ENCODE measurements at places on chromosomes 13 and 19.

GRCh38 chr13:84413016-84413415 lies 530.7 kb upstream of the SLITRK1 start:
- no peak for DNase-seq

GRCh38 chr13:47025791-47026447 lies 129.1 kb upstream of the HTR2A start:
- DNase-seq = no peak

DNA sequence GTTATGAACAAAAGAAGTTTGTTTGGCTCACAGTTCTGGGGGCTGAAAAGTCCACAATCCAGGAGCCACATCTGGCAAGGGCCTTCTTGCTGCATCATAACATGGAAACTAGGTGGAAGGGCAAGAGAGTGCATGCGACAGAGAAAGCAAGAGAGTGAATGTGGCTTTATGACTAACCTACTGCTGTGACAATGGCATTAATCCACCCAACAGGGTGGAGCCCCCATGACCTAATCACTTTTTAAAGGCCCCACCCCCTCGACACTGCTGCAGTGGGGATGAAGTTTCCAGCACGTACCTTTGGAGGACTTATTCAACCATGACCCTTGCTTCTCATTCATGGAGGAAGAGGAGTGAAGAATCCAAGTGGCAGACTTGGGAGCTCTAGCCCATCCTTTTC lies 30.0 kb upstream of the RFXAP start:
- no peak for DNase-seq

DNA sequence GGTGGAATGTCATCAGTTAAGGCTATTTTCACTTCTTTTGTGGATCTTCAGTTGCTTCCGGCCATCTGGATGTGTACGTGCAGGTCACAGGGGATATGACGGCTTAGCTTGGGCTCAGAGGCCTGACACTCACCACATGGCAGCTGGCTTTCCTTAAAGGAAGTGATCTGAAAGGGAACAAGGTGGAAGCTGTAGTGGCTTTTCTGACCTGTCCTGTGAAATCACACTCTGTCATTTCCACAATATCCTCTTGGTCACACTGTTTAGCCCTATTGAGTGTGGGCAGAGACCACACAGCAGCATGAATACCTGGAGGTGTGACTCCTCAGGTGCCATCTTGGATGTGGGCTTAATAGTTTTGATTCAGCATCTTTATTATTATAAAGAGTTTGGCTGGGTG lies 4.5 kb upstream of the BAX start:
- no peak for DNase-seq

DNA sequence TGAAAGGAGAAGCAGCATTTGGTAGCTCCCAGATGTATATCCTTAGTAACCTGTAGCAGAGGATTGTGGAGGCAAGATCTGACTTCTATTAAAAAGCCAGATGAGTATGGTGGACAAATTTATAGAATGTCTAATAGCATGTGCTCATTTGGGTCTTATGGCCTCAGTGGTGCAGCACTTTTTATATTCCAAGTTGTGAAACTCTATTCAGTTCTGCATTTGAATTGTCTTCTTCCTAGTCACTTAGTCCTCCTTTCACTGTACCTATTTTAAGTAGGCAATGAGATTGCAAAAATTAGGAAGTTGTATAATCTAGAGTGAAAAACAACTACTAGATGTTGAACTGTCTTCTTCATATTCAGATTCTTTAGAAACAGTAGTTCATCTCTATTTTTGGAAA lies 412.5 kb upstream of the PCDH9 start:
- no peak for DNase-seq

DNA sequence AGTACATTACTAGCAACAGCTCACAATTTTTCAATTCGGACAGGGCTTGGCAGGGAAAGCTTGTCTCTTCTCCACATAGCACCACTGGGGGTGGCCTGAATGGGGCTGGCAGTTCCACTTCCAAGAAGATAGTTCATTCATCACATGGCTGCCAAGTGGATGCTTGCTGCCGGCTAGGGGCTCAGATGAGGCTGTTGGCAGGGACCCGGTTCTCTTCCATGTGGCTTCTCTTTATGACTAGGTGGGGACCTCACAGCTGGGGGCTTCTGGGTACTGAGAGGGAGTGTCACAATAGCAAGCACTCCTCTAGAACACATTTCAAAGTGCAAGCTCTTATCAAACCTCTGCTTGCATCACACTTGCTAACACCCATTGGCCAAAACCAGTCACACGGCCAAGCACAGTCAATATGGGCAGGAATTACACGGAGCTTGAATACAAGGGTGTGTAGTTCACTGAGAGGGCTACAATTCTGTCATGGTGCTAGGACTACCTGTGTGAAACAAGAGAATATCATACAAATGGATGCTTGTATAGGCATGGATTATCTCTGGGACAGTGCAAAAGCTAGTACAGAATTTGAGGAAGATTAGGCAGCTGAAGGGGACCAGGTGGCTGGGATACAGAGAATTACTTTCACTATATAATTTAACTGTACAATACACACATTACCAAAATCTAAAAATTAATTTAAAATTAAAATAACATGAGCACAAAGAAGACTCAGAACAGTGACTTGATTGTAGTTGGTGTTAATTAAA lies 32.3 kb downstream of the ATP7B start:
- DNase-seq = no peak

DNA sequence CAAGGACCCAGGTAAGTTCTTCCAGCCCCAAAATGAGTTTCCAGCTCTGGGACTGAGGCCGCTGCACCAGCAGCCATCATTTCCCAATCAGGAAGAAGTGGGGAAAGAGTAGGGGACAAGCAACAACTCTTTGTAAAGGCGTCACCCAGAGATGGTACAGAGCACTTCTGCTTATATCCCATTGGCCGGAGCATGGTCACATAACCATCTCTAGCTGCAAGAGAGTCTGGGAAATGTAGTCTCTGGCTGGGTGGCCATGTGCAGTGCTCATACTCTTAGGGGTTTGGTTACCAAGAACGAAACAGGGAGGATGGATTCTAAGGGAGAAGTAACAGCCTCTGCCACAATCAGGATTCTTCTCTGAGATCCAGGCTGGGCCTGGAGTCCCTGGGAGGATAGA lies 26.3 kb downstream of the CKM start:
- no peak for DNase-seq

GRCh38 chr13:21074546-21074945 lies 13.2 kb upstream of the LATS2 start:
- no peak for DNase-seq

GRCh38 chr19:47049307-47049700 lies 880 bp upstream of the TMEM160 start:
- no peak for DNase-seq

DNA sequence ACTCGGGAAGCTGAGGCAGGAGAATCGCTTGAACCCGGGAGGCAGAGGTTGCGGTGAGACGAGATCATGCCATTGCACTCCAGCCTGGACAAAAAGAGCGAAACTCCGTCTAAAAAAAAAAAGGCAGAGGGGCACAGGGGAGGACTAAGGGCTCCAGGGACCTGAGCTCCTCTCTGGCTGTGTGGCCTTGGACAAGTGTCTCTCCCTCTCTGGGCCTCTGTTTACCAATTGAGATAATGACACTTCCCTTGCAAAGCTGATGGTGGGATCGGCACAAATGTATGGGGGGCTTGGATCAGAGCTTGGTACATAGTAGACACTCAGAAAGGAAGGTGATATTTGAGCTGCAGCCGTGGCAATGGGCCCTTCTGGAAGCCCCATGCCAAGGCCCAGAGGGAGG lies 11.4 kb upstream of the SPACA4 start:
- DNase-seq = no peak

DNA sequence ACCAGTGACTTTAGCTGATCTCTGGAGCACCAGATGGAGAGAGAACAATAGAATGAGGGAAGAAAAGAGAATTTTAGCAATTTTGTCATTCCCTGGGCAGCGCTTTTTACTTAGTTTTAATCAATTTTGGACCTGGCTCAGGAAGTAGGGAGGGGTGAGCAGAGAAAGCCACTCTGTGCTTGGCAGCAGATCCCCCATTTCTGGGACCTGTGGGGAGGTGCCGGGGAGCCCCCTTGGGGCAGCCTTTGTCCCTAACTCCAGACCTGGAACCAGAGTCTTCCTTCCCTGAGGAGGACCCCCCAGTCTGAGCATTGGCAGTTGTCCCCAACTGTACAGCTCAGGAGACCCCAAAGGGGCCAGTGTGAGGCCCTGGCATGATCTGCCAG lies 10.5 kb downstream of the LYL1 start:
- no peak for DNase-seq

- DNase-seq = no peak
Observed at GRCh38 chr19:2317300-2317699, 9.3 kb upstream of the LINGO3 start.

DNA sequence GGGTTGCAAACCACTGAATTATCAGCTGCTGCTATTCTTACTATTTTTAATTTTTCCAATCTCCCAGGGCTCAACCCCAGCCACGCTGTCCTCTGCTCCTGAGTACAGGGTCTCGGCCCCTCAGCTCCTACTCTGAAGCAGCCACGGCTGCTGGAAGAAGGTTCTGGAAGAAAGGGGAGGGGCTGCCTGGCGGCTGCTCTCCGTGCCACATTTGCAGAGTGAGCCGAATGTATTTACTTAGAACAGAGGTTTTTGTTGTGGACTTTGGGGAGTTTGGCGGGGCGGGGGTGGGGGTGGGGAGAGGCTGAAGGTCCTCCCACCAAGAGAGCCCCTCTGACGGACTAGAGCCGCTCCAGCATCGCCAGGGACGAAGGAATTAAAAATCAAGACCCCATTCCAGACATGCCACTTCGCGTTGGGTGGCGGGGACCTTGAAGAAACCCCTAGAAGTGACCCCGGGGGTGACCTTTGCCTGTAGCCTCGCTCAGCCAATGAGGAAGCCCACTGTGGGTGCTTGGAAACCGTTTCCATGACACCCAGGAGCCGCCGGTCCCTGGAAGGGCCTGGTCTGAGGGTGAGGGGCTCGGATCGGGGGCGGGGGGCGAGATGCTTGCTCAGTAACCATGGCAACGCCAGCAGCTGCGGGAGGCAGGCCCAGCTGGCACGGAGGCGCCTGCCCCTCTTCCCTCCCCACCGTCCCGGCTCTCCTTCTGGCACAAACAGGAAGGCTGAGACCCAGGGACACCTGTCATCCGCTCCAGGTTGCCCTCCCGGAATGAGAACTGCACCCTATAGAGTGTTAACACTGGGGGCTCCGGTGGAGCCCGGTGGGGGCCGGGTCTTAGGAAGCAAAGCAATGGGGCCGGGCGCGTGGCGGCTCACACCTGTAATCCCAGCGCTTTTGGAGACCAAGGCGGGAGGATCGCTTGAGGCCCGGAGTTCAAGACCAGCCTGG lies 54.2 kb upstream of the PTPRS start:
- DNase-seq = no peak

- no peak for DNase-seq
Observed at GRCh38 chr13:105962080-105962479, 573.4 kb downstream of the EFNB2 start.

DNA sequence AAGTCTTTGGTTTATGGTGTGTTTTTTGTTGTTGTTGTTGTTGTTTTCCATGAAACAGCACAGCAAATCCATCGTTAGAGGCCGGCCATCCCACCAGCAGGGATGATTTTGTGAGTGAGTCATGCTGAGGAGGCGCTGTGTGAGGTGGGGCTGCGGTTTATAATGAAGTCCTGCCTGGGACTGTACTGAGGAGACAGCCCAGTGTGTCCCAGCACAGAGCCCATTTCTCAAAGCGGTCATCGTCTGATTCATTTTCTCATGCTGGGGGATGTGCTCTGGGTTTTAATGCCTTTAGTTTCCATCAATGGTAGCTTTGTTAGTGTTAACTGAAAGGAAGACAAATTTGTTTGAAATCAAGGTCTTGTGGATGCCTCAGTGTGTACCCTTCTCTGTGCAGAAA lies 129.3 kb upstream of the SERP2 start:
- no peak for DNase-seq

DNA sequence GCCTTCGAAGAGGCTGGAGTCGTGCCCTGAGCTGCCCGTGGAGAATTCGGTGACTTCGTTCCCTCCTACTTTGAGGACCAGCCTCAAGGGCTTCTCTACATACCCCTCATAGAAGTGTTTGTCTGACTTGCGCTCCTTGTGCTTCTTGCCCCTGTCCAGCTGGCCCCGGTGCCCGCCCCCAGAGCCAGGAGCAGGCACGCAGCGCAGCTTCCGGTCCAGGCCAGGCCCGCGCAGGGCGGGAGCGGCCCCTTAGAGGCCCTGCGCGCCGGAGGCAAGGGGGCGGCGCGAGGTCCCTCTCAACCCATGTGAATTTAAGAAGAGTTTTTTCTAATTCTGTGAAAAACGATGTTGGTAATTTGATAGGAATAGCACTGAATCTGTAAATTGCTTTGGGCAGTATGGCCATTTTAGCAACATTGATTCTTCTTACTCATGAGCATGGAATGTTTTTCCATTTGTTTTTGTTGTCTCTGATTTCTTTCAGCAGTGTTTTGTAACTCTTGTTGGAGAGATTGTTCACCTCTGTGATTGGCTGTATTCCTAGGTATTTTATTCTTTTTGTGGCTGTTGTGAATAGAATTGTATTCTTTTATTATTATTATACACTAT lies 46.9 kb upstream of the SOX21 start:
- DNase-seq = no peak

GRCh38 chr13:113763961-113764792 lies 5.2 kb downstream of the TMEM255B start:
- DNase-seq = no peak

DNA sequence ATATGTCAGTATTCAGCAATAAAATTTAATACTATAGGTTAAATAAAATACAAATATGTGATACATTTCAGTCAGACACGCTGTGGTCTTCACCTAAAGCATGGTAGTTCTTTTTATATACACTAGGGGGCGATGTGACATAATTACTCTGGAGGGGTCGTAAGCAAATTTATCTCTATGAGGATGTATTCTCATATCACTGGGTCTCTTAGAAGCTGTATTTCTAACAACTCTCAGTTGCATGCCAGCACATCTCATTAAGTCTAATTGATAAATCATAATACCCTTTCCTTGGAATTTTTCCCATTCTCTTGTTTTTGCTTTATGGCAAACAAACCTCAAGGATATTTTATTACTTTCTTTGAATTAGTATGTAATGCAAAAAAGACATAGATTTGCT lies 3.9 kb upstream of the PCDH17 start:
- DNase-seq = no peak

DNA sequence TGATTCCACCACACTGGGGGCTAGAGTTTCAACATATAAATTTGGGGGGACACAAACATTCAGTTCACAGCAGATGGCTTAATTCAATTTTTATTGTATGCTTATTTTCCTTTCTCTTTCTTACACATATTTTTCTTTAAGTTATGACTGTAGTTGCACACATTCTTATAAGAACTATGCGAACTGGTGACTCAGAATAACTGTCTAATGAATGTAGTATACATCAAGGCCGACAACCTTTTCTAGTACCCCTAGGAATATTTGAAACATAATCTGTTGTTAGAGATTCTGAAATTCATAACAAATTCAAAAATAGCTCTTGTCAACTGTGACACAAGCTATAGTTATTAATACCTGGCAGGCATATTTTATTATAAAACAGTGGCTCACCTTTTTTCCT lies 695.6 kb downstream of the PCDH9 start:
- DNase-seq = no peak

GRCh38 chr13:57739089-57739488 lies 107.5 kb downstream of the PCDH17 start:
- DNase-seq = no peak
